Activated CD4-positive, alpha-beta T cell treated with anti-CD3 and anti-CD28 coated beads, Interleukin-2, amount 10 ng/mL, durations not matched to agents 7 days and 5 days (primary cell): ENCODE measurements at places on chromosomes 2 and 18.

GRCh38 chr18:22314001-22314400 is 103.7 kb downstream of the CTAGE1 start:
- no peak for DNase-seq

DNA sequence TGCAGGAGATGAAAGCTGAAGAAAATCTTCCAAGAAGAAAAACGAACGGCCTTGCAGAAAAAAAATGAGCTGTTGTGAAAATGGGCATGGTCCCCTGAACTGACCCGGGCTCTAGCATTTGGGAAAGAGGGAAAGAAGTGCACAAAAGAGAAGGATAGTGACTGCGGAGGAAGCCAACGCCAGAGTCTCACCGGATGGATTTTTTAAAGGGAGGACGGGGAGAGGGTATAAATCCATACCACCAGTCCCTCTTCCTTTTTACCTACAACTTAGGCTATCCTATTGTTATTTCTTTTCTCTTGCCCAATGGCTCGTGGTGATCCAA is 601 bp downstream of the WDR35 start:
- DNase-seq: no peak

GRCh38 chr18:74063023-74063422 is 84.6 kb downstream of the FBXO15 start:
- DNase-seq: peak; percentile 35

- DNase-seq: peak; percentile 12
These were observed 103.5 kb downstream of the LBH start for GRCh38 chr2:30334762-30335363.

DNA sequence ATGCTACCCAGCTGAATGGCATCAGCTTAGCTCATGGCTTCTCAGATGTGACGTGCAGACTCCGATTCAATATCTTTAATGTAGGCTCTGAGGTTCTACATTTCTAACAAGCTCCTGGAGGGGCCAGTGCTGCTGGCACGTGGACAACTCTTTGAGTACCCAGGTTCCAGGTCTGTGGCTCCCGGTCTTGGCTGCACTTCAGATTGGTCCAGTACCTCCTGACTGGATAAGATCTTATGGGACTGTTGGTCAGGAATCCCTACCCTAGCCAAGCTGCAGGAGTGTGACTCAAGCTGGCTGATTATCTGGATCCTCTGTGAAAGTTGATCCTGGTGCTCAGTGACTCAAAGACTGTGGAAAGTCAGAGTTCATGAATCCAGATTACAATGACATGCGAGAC is 222.1 kb downstream of the ANKRD30B start:
- DNase-seq: no peak

DNA sequence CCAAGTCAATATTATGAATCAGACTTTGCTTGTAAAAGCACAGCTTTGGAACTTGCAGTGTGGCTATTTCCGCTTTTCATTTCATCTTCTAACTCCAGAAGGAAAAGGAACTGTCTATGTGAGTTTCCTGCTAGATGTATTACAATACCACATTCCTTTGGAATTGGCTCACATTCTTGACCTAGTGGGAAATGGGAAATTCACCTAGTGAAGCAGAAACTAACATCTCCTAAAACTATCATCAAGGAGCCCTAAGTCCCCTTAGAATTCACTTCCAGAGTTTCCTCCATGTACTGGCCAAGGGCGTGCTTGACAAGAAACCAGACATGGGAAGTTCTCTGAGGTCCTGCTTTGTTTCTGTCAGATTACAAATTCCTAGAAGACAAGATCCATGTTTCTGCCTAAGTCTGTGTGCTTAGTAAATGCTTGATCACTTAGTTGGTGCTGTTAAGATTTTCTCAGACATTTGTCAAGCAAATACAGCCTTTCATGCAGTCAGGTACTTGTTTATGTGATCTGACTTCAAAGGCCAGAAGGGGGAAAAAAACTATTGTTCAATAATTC is 275.7 kb upstream of the FN1 start:
- DNase-seq: no peak

DNA sequence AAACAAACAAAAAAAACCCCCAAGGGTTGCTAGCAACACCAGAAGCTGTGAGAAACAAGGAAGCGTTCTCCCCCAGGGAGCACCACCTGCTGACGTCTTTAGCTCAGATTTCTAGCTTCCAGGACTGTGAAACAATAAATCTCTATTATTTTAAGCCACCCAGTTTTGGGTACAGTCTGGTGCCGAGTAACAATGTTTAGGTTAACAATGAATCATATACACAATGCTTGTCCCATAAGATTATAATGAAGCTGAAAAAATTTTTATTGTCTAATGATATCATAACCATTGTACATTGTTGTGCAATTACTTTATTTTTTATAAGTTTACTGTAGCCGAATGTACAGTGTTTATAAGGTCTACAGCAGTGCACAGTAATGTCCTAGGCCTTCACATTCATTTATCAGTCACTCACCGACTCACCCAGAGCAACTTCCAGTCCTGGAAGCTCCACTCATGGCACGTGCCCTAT is 72.1 kb upstream of the CAB39 start:
- DNase-seq: no peak

DNA sequence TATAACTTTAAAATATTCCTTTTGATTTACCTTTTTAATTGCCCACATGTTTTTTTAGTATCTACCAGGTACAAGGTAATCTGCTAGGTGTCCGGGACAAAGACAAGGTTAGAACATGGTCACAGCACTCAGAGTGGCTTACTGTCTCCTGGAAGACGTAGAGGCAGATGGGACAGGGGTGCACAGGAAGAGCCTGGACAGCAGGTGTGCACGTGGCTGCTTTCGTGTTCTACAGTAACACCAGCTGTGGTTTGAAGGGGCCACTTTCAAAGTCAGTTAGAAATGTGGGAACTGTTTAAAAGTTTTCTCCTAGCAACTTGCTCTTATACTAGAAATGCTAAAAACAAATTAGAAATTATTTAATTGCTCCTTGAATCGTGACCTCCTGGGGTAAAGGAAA is 102.9 kb upstream of the ALPP start:
- DNase-seq: no peak

- DNase-seq: no peak
These were observed 11.9 kb downstream of the BCL2 start for GRCh38 chr18:63307551-63308200.

- DNase-seq: no peak
These were observed 15.3 kb downstream of the NPC1 start for GRCh38 chr18:23570912-23571504.

- no peak for DNase-seq
These were observed 7.9 kb downstream of the TMEM18 start for GRCh38 chr2:669323-669722.

DNA sequence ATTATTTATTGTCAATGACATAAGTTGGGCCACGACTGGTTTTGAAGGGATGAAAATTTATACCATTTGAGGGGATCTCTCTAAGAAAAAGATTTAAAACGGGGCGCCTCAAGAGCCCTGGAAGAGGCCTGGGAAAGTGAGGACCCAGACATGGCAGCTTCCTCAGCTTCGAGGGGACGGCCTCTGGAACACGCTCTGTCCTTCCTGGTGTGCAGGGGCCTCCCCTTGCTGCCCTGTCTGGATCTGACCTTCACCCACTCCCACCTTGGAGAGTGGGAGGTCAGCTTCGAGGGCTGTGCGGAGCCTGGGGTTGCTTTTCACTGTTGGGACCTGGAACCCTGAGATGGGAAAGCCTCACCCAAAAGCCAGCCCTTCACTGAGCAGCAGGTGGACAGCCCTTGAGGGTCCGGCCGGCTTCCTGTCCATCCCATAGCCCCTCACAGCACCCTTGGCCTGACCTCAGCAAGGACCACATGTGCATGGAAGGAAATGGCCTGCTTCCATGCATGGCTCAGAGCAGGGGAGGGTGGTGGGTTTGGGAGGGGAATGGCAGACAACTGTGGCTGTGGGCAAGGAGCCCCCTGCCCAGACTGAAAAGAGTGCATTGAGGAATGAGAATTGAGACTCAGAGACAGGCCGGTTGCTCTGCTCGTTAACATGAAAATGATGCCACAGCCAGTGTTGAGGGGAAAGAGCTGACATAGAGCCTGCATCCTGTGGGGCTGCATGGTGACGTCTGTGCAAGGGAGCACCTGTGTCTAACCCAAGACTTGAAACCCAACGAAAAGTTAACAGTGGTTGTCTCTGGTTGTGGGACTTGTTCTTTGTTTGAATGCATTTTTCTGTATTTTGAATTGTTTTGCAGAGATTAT is 16.3 kb downstream of the FBLN7 start:
- peak; percentile 39 for DNase-seq

DNA sequence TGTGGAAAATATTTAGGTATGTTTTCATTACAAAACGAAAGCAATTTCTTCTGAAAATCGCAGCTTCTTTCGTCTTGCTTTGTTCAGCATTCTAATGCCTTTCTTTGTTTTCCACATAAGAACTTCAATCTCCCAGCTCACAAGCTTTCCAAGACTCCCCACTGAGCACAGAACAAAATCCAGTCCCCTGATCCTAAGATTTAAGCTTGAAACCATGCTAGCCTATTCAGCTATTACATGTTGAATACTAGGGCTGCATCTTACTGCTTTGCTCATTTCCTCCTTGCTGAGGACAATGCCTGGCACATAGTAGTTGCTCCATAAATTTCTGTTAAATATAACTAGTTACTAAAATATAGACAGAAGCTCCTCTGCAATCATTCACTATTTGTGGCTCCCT is 160.6 kb downstream of the GALNT3 start:
- DNase-seq: no peak

DNA sequence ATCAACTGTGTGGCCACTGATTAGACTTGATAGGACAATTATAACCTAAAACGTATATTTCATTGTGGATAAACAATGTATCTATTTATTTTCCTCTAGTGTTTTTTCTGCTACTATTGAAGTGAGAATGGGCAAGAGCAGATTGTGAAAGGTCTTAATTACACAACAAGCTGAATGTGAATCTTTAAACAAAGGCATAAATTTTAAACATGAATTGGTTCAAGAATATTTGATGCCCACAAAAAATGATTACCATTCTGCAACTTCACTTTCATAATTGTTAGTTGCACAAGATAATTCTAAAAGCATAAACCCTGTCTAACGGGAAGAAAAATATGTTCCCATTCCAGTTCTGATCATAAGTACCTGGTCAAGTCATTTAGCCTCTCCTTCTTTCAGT is 285.6 kb downstream of the GULP1 start:
- no peak for DNase-seq

- DNase-seq: no peak
These were observed 122.7 kb upstream of the SMAD7 start for GRCh38 chr18:49073437-49073836.

- DNase-seq: no peak
These were observed 140.2 kb upstream of the ETAA1 start for GRCh38 chr2:67256892-67257291.

DNA sequence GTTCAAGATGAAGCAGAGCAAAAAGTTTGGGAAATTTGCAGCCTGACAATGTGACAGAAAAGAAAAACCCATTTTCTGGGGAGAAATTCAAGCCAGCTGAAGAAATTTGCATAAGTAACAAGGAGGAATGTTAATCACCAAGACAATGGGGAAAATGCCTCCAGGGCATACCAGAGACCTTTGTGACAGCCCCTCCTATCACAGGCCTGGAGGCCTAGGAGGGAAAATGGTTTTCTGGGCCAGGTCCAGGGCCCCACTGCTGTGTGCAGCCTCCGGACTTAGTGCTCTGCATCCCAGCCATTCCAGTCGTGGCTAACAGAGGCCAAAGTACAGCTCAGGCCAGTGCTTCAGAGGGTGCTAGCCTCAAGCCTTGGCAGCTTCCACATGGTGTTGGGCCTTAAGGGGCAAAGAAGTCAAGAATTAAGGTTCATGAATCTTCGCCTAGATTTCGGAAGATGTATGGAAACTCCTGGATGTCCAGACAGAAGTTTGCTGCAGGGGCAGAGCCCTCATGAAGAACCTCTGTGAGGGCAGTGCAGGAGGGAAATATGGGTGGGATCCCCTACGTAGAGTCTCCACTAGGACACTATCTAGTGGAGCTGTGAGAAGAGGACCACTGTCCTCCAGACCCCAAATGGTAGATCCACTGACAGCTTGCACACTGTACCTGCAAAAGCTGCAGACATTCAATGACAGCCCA is 314.1 kb upstream of the TRIB2 start:
- DNase-seq: no peak

GRCh38 chr2:214005337-214005736 is 405.5 kb upstream of the VWC2L start:
- DNase-seq: no peak

DNA sequence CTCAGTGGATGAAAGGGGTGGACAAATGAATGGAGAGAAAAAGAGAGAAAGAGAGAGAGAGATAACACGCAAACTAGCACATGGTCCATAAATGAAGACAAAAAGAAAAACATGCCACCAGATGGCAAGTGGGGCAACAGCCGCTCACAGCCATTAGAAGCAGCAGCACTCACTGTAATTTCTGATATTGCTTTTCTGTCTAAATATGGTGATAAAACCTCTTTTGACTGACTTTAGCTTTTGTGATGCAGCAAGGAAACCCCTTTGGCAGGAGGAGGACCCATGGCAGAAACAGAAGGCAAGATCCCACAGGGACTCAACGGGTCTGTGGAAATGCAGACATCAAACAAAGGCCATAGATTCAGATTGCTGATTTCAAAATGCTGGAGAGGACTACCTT is 88.0 kb upstream of the CDH20 start:
- no peak for DNase-seq

GRCh38 chr18:4586731-4587130 is 131.6 kb upstream of the DLGAP1 start:
- no peak for DNase-seq

GRCh38 chr2:168577885-168578284 is 121.8 kb downstream of the CERS6 start:
- DNase-seq: no peak

DNA sequence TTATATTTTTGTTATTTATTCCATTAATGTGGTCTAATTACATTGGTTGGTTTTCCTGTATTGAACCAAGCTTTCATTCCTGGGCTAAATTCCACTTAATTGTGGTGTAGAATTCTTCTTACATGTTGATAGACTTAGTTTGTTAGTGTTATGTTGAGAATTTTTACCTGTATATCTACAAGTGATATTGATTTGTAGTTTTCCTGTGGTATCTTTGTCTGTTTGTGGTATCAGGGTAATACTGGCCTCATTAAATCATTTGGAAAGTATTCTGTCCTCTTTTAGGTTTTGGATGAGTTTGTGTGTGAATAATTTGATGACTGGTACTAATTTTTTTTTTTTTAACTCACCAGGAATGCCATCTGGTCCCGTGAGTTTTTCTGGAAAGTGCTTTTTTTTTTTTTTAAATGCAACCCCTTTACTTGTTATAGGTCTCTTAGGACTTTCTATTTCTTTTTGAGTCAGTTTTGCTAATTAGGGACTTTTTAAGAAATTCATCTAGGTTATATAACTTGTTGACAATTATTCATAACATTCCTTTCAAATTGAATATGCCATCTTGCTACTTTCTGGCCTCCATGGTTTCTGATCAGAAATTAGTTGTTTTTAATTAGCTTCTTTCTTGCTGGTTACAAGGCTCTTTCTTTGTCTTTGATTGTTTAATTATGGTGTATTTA is 232.8 kb downstream of the CCDC85A start:
- DNase-seq: no peak

DNA sequence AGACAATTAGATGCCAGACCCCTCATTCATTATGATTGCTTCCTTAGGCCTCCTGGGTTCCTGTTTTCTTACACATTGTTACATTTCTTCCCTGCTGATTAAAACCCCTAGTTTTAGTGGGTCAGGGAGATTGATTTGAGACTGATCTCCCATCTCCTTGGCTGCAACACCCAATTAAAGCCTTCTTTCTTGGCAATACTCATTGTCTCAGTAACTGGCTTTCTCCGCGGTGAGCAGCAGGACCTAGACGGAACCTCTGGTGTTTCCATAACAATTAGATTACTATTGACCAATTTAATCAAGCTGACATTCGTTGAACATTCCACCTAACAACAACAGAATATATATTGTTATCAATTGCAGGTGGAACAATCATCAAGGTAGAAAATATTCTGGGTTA is 1676.4 kb upstream of the SLC39A10 start:
- no peak for DNase-seq

GRCh38 chr2:66803726-66804125 is 368.8 kb downstream of the MEIS1 start:
- no peak for DNase-seq
